ENCODE measurements at places on chromosomes 5 and 9. TPM values are rescaled to one million over a fixed set of nuclear protein-coding genes. Genes with fewer than 3 reads are reported as not detected.

DNA sequence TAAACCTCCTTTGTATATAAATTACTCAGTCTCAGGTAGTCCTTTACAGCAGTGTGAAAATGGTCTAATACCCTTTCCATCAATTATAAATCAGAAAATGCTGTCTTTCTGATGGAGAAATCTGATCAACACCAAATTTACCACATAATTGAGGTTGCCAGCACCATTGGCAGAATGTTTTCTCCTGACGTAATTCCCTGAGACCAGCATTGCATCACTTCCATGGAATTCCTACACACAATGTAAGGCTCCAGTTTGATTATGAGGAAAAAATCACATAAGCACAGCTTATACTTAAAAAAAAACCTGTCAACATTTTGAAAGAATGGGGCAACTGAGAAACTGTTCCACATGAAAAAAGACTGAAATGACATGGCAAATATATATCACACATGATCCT lies 618.7 kb upstream of the CDH6 start:
- DNase-seq = no peak

DNA sequence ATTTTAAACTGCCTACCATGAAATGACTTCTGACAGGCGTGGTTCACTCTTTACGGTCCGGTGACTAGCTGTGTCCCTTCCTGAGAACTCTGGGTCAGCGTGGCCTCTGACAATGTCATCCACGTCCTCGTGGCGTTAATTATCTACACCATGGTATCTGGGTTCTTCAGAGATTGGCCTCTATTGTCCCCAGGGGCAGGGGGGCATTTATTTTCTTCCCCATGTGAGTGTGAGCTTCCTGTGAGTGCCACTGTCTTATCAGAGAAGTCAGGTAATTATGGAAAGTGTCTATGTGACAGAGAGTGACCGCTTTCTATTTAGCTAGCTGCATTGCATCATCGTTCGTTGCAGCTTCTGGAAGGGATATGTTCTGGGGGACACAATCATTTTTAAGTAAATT lies 77.2 kb downstream of the FBXL7 start:
- no peak for DNase-seq

- DNase-seq = peak; percentile 30
Observed at GRCh38 chr9:126411225-126411947, 84.8 kb downstream of the MVB12B start.

GRCh38 chr5:53008751-53009150 lies 19.6 kb downstream of the ITGA2 start:
- no peak for DNase-seq

DNA sequence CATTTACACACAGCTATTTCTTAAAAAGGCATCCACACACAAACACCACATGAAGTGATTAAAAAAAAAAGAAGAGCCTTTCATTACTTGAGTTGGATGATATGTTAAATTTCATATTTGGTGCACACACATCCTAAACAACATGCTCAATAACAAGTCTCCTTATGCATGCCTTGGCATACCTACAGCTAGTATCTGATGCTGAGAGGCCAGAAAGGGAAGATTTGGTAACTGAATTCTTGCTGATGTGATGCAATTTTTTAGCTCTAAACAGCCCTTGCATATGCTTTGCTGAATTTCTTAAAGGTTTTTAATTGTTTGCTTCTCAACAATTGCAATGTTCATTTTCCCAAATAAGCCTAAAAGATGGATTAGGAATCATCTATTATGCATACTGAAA lies 338.8 kb downstream of the ARL15 start:
- DNase-seq = no peak

DNA sequence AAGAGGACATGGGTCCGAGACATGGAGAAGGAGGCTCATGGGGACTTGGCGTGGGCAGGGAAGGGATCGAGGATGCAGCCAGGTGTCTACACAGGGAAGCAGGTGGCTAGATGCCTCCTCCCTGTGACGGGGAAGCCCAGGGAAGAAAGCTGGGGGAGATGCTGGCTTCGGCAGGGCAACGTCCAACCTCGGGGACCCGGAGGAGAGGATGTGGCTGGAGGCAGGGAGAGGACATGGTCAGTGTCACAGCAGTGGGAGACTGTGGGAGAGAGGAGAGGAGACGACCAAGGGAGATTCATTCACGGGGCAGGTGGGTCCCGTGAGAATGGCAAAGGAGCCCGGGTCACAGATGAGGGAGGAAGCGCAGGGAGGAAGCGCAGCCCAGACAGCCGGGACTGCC lies 73.2 kb upstream of the PHYKPL start:
- no peak for DNase-seq

DNA sequence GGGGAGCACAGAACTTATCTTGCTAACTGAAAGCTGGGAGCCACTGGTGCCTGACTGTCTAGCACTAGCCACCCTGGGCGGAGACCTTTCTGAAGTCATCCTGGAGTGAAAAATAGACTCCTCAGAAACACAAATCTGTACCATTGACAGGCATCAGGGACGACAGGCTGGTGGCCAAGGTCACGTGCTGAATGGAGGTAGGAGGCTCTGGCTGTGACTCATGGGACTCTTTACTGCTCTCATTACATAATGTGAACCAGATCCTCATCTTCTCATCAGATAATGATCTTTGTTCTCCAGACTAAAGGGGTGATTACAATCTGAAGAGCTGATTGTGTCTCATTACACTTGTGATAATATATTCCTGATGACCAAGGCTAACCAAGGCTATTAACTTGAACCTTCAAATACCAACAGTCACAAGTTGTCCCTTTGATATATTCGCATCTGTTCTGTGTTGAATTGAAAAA lies 91.8 kb downstream of the SEMA5A start:
- DNase-seq = no peak

DNA sequence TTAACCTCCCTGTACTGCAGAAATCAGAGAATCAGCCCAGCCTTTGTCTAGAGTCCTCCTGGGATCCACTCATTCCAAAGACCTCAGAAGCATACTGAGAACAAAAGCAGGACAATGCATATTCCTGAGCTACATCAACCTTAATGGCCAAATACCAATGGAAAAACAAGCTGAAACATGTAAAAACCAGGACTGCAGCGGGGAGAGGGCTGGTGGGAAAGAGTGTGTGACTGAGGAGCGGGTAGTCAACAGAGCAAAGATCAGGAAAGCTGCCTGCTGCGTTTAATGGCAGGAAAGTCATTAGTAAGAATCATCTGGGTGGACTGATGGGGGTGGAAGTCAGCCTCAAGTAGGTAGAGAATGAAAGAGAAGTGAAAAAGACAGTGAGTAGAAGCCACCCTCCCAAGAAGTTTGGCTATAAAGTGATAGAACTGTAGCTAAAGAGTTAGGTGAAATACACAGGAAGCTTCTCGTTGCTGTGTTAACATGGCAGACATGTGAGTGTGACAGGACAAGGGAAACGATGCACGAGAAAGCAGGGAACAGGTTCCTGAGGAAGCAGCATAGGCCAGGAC lies 88.1 kb downstream of the OTULIN start:
- no peak for DNase-seq

The TAF11L5 gene
- not detected for polyA plus RNA-seq

The ARID3C gene
- polyA plus RNA-seq = not detected
